ENCODE measurements at places on chromosomes 7 and 10. TPM values are rescaled to one million over a fixed set of nuclear protein-coding genes. Genes with fewer than 3 reads are reported as not detected.

- H3K36me3 ChIP-seq: no peaks in the 10 kb centered on the region
- no peak for DNase-seq
- no peak overlapping the region for H3K27ac ChIP-seq
- 0 out of 2 replicates have a peak, but pooled peaks cover 3% of the 10 kb centered on the region for H3K4me1 ChIP-seq
- H3K27me3 ChIP-seq: no peaks in the 10 kb centered on the region
- H3K4me3 ChIP-seq: no peak overlapping the region
Observed at GRCh38 chr10:110850099-110850498, 21.6 kb upstream of the PDCD4 start.

- no peaks in the 10 kb centered on the region for H3K27me3 ChIP-seq
- no peak overlapping the region for H3K4me3 ChIP-seq
- H3K4me1 ChIP-seq: peaks cover 25% of the 10 kb centered on the region
- H3K36me3 ChIP-seq: no peaks in the 10 kb centered on the region
- no peak overlapping the region for H3K27ac ChIP-seq
- no peak for DNase-seq
Observed at GRCh38 chr10:133254421-133255120, 16.9 kb downstream of the VENTX start.

DNA sequence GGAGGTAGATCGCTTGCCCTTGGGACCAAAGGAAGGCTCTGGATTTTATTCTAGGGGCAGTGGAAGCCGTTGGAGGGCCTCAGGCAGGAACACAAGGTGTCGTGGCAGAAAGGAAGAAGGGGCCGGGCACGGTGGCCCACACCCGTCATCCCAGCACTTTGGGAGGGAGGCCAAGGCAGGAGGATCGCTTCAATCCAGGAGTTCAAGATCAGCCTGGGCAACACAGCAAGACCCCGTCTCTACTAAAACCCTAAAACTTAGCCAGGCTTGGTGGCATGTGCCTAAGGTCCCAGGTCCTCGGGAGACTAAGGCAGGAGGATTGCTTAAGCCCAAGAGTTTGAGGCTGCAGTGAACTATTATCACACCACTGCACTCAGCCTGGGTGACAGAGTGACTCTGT lies 5.2 kb upstream of the PDGFA start:
- H3K27me3 ChIP-seq: no peaks in the 10 kb centered on the region
- peaks cover 19% of the 10 kb centered on the region for H3K4me1 ChIP-seq
- DNase-seq: no peak
- no peak overlapping the region for H3K4me3 ChIP-seq
- H3K27ac ChIP-seq: no peak overlapping the region

GRCh38 chr7:12637819-12638592 lies 49.4 kb upstream of the ARL4A start:
- no peak overlapping the region for H3K27ac ChIP-seq
- no peak for DNase-seq
- peak overlapping the region; percentile 19 for H3K4me3 ChIP-seq
- no peaks in the 10 kb centered on the region for H3K4me1 ChIP-seq

GPR146 gene
- 2.9 TPM for total RNA-seq

APBB1IP gene
- 0.21 TPM for total RNA-seq

DNA sequence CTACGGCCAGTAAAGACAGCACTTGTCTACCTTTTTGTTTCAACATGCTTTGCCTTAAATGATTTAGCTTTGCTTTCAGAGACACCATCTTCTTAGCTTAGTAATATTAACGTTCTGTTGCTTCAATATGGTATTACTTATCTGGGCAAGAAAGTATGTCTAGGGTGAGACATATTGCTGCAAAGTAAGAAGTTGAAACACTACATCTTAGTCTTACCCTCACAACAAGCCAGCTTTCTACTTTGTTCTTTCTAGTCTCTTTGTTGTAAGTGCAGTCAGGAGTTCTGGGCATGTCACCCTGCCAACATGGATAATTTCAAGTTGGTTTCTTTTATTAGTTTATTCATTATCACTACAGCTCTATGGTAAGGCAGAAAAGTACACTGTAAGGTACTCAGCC lies 122.7 kb upstream of the DNAJB12 start:
- no peaks in the 10 kb centered on the region for H3K36me3 ChIP-seq
- no peaks in the 10 kb centered on the region for H3K27me3 ChIP-seq
- no peak for DNase-seq
- H3K4me3 ChIP-seq: no peak overlapping the region

SORCS1 gene
- total RNA-seq: not detected

HOXA2 gene
- total RNA-seq: 2.9 TPM

CALHM3 gene
- total RNA-seq: not detected

DNA sequence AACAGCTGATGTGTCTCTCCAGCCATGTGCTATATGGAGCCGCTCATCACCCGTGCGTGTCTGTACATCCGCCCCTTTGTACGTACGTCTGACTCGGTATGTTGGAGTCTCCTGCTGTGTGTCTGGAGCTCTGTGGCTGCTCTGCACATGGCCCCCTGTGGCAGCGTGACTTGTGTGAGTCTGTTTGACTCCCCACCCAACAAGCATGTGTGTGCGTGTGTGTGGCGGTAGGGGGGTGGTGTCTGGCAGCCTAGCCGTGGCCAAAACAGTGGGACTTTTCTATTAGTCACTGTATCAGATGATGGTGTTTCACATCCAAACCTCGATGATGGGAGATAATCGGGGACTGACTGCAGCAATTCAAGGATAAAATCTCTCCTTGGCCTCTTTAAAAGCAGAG lies 94.1 kb downstream of the COL13A1 start:
- no peak for DNase-seq
- no peak overlapping the region for H3K4me3 ChIP-seq
- H3K27me3 ChIP-seq: no peaks in the 10 kb centered on the region
- no peaks in the 10 kb centered on the region for H3K4me1 ChIP-seq
- no peaks in the 10 kb centered on the region for H3K36me3 ChIP-seq

DNA sequence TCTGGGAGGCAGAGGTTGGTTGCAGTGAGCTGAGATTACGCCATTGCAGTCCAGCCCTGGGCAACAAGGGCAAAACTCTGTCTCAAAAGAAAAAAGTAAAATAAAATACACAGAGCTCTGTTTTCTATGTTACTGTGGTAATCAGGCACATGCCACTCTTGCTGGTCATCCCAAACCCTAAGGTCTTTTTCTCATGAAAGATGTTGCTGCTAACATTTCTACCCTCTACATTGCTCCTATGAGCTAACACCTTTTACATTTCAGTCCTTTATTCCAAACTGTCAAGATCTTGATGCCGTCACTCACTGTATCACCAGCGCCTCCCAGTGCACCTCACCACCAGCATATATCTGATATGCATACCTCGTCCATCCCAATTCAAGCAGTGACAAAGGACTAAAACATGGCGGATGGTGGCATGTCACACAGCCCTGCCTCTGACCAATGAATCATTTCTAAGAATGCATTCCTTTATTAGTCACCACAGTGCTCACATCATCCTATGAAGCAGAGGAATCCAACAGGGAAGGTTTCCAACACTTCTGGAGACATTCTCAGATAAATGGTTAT lies 4.3 kb downstream of the DAGLB start:
- H3K4me3 ChIP-seq: no peak overlapping the region
- H3K27ac ChIP-seq: no peak overlapping the region
- H3K27me3 ChIP-seq: no peaks in the 10 kb centered on the region
- DNase-seq: peak; percentile 84

DNA sequence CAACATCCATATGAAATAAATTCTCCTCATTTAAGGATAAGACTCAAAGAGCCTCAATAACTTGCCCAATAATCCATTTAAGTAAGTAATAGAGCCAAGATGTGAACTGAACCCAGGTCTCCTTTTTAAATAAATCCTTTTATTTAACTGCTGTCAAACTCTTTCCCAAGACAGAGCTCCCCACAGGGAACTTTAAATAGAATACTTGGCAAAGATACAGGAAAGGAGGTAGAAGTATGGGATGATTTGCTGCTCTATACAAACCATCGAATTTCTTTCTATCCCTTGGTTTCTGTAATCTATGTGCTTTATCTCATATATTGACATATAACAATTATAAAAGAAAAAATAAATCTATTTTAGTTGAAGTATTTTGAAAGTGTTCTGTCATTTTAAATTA lies 295.9 kb downstream of the CSTF2T start:
- DNase-seq: no peak
- H3K4me1 ChIP-seq: no peaks in the 10 kb centered on the region
- H3K27me3 ChIP-seq: no peaks in the 10 kb centered on the region
- H3K27ac ChIP-seq: no peak overlapping the region

HGF gene
- 0.49 TPM for total RNA-seq

AGR3 gene
- total RNA-seq: not detected

DNA sequence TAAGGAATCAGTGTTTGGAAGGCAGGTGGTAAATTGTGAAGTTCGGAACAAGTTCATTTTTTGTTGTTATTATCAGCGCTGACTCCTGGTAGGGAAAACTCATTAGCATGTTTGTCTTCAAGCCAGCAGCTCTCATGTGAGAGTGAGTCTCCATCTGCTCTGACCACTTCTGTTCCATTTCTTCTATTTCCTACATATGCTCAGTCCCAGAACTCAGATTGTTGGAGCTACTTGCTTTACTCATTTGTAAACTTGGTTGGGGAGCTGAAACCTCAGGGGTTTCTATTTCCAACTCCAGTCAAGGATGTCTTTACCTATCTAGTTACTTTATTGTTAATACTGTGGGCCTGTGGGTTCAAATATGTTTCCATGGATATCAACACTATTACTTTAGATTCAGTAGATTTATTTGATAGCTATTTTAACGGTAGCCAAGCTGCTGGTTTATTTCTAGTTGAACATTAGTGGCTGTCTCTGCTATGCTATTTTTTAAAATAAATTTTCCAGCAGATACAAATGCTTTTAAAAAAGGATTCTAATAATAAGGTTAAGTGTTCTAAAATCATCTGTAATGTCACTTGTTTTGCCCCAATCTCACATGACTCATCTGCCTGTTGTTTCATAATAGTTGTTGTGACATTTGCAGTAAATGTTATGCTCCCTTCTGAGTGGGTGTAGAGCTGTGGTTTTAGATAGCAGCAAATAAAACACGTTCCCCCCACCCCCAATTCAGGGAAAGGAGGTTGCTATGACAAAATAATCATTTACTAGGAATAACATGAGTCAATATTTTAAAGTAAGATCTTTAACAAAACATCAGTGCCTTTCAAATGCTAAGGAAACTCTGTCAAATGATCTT lies 143.3 kb downstream of the HDAC9 start:
- no peaks in the 10 kb centered on the region for H3K4me1 ChIP-seq
- H3K4me3 ChIP-seq: no peak overlapping the region
- DNase-seq: no peak

DNA sequence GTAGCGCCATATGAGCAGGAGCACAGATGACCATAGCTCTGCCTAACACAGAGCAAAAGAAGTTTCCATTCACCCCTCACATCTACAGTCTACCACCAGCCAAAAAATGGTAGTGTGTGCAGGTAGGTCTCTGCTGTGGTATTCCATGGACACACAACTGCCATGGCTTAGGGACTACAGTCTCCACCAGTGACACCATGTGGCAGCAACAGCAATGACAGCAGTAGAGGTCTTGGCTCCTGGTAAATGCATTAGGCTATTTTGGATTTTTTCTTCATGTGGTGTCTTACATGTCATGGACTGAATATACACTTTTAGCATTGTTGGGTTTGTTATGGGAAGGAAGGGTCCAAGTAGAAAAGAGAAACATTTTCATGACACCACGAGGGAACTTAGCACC lies 70.1 kb upstream of the CABCOCO1 start:
- DNase-seq: no peak
- no peaks in the 10 kb centered on the region for H3K4me1 ChIP-seq
- no peak overlapping the region for H3K4me3 ChIP-seq
- H3K27me3 ChIP-seq: no peaks in the 10 kb centered on the region
- no peaks in the 10 kb centered on the region for H3K36me3 ChIP-seq

GRCh38 chr10:88500656-88501055 lies 82.5 kb downstream of the RNLS start:
- H3K4me1 ChIP-seq: no peaks in the 10 kb centered on the region
- no peak overlapping the region for H3K4me3 ChIP-seq
- H3K27me3 ChIP-seq: no peaks in the 10 kb centered on the region
- DNase-seq: no peak
- H3K36me3 ChIP-seq: no peaks in the 10 kb centered on the region
- H3K27ac ChIP-seq: no peak overlapping the region

ECD gene
- total RNA-seq: 53.9 TPM

HBP1 gene
- 28.1 TPM for total RNA-seq

SUFU gene
- 9.5 TPM for total RNA-seq

OR2A12 gene
- total RNA-seq: not detected

DNA sequence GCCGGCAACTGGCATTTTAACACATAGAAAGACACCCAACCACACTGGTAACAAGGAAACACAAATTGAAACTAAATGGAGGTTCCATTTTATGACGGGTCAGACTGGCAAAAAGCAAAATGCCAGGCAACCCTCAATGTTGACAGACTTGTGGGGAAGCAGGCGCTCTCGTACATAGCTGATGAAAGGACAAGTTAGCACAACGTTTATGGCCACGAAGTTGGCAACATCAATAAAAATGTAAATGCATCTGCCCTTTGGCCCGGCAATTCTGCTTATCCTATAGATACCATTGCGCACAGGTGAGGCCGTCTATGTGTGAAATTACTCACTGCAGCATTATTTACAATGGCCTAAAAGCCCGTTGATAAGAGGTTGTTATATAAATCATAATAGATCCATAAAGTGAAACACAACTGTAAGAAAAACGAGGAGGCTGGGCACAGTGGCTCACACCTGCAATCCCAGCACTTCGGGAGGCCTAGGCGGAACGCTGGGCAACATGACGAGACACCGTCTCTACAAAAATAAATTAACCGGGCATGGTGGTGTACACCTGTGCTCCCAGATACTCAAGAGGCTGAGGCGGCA lies 39.8 kb downstream of the FOXL3 start:
- H3K4me1 ChIP-seq: no peaks in the 10 kb centered on the region
- H3K36me3 ChIP-seq: no peaks in the 10 kb centered on the region
- no peaks in the 10 kb centered on the region for H3K27me3 ChIP-seq
- H3K27ac ChIP-seq: no peak overlapping the region
- no peak for DNase-seq

VTI1A gene
- total RNA-seq: 36.3 TPM

KLF14 gene
- total RNA-seq: 0.39 TPM

DNA sequence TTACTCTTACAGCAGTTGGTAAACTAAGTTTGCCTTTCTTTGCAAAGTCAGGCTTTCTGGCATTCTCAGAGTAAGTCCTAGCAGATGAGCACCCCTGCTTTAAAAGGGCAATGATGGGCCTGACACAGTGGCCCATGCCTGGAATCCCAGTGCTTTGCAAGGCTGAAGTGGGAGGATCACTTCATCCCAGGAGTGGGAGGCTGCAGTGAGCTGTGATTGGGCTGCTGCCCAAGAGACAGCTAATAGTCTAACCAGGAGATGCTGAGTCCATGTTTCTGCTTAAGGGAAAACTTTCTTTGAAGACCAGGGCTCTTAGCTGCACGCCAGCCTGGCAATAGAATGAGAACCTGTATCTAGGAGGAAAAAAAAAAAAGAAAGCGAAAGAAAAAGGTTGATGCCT lies 100.2 kb upstream of the MPP7 start:
- no peak overlapping the region for H3K4me3 ChIP-seq
- no peaks in the 10 kb centered on the region for H3K36me3 ChIP-seq
- no peak for DNase-seq
- no peaks in the 10 kb centered on the region for H3K4me1 ChIP-seq

FAM180A gene
- total RNA-seq: not detected

HOXA5 gene
- 3.9 TPM for total RNA-seq

All from Panc1 (cell line).